Cardiac muscle cell (in vitro differentiated cells and primary cell): ENCODE measurements at places on chromosomes 5 and 9. TPM values are rescaled to one million over a fixed set of nuclear protein-coding genes. Genes with fewer than 3 reads are reported as not detected.

GRCh38 chr5:72185496-72186329, 78.4 kb downstream of the MAP1B start:
- no peaks in the 10 kb centered on the region for H3K4me1 ChIP-seq
- no peaks in the 10 kb centered on the region for H3K27me3 ChIP-seq

DNA sequence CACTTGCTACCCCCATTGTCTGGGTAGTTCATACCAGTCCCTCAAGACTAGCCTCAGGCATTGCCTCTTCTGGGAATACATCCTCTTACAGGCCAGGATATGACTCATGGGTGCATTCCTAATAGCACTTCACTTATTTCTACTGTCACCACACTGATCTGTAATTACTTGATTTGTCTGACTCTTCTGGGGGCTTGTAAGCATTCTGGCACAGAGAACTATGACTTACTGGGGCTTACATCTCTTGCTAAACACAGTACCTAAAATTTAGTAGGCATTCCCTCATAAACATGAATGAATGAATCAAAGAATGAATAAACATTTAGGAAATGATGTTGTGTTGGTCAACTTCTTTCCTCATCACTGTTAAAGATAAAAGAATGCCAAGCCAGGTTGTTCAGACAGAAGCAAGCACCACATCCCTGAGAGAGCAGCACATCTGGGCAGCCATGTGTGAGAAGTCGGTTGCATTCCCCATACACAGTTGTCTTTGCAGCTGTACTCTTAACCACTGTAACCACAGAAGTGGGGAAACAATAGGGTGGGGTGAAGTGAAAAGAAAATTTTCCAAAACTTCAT, 27.6 kb downstream of the IL7R start:
- DNase-seq: peak; percentile 75
- H3K27ac ChIP-seq: no peak overlapping the region
- H3K4me1 ChIP-seq: no peaks in the 10 kb centered on the region
- H3K27me3 ChIP-seq: no peaks in the 10 kb centered on the region
- H3K4me3 ChIP-seq: no peak overlapping the region
- no peaks in the 10 kb centered on the region for H3K36me3 ChIP-seq

Gene EXD3
- 14.3 and 72.1 TPM in 2 replicates for total RNA-seq

- no peak for DNase-seq
- no peaks in the 10 kb centered on the region for H3K4me1 ChIP-seq
- peaks cover 64% of the 10 kb centered on the region for H3K36me3 ChIP-seq
- no peak overlapping the region for H3K27ac ChIP-seq
These were observed 63.1 kb downstream of the CHD1 start for GRCh38 chr5:98865690-98866089.
